ENCODE measurements at places on chromosomes 2 and 18. TPM values are rescaled to one million over a fixed set of nuclear protein-coding genes. Genes with fewer than 3 reads are reported as not detected.
A peak's percentile ranks its signal among the peaks of the same experiment; 100 is the strongest.

- DNase-seq: no peak
These were observed 10.4 kb downstream of the UBE2E3 start for GRCh38 chr2:180990794-180991193.

DNA sequence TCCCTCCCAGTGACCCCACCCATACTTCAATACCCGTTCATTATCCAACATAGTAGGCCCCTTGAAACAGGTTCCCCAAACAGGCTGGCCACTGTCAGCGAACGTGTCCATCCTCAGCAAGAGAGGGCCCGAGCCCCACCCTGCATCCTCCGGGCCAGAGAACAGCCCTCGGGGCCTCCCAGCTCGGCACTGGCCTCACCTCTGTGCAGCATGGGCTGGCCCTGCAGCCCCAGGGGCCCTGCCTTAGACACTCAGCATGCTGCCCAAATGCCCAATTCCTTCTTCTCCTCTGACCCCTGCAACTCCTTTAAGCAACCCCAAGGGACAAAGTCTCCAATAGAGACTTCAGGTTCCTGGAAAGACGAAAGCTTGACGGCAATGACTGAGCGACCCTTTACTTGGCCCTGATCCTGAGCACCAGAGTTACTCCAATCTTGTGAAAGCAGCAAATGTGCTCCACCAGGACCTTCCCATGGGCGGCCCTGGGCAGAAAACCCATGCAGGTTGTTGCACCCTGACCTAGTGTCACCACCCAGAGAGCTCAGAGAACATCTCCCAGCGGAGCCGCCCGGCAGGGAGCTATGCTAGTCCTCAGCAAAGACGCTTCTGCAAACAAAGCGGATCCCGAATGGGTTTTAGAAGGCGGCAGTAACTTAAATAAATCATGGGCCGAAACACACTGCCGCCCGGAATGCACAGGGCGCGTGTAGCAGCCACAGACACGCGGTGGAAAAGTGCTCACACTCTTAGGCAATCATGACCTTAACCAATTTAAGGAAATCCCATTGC is 782 bp downstream of the COL6A3 start:
- no peak for DNase-seq

DNA sequence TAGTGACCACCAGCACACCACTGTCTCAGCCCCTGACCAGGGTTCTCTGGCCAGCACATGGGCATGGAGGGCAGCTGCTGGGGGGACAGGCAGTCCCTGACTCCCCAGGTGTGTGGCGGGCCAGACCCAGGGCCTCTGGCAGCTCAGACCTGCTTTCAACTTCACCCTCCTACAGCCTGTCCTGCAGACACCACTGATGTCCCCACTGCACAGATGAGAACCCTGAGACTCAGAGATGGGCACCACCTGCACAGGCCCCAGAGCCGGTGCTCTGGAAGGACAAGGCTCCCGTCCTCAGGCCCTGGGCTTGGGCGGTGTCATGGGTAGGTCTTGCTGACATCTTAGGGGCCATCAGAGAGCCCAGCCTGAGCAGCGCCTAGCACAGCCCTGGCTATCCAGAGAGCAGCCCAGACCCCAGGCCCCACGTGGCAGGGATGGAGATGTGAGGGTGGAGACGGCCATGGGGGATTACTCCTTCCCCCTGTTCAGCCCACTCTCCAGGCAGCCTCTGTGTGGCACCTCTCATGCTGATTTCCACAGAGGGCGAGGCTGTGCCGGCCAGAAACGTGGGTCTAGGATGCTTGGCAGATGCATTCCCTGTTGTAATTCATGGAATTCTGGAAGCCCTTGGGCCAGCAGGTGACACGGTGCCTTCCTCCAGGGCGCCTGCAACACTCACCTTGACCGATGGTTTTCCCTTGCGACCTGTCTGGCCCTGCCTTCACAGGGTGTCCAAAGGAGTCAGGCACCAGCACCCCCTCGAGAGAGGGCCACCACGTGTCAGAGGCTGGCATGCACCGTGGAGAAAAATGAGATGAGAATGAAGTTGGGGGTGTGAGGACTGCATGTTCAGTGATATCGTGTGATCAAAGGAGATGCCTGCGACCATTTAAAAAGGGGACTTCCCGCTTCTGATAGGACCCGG is 61.2 kb upstream of the GLI2 start:
- DNase-seq: no peak

DNA sequence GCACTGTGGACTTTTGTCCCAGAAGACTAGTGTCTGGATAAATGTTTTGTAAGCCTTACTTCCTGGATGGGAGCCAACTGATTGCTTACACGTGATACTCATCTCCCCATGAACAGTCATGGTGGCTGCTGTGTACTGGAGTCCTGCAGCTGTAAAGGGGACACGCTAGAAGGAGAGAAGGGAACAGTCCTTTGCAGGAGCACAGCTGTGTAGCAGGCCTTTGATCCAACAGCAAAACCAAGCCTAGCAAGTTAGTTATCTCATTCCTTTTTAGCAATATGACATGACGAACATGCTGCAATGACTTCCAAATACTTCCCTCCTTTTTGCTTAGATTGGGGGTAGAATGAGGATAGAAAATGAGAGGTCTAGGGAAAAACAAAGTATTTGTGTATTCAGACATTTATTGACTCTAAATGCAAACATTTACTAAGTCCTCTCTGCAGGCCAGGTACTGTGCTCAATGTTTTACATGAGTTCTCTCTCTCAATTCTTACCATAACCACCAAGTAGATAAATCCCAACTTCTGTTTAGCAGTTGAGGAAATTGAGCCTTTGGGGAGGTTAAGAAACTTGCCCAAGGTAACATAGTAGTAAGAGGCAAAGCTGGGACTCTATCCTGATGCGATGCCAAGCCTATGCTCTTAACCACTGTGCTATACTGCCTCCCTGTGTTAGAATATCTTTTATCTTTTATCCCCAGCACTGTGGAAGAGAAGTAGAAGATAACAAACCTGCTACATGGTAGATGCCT is 55.4 kb upstream of the CD28 start:
- DNase-seq: peak; percentile 52

ADCYAP1 gene
- not detected for total RNA-seq

- DNase-seq: no peak
These were observed 1.8 kb downstream of the KIF5C start for GRCh38 chr2:148876595-148877402.

ITGA4 gene
- 23.5 TPM for total RNA-seq

NEMP2 gene
- total RNA-seq: 2.7 TPM

DNA sequence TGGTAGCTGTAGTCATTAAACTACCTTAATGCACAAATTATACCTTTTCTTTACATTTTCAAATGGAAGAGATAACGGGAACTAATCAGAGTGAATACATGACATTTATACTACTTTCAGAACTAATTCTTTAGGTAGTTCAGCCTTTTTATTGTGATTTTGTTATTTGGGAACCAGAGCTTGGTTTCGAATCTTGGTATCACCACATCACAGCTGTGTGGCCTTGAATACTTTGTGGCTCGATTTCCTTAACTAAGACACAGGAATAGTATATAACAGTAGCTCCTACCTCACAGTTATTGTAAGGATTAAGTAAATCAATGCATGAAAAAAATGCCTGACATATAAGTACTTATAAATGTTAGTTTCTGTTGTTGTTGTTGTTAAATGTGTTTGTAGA is 240.0 kb downstream of the WDR7 start:
- DNase-seq: no peak

DNA sequence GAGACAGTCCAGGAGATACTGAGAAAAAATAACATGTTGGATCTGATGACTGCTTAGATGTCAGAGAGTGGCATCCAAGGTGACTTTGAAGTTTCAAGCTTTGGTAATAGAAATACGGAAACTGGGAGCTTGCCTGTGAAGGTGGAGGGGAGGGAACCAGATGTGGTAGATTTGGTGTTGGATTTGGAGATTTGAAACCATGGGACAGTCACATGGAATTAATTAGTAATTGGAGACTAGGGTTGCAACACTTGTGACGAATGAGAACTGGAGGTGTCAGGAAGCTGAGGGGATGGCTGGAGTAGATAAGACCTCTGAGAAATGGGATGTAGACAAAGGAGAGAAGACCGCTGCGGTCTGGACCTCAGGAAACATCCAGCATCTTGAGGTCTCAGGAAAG is 46.7 kb downstream of the RPL37A start:
- peak; percentile 74 for DNase-seq

AQP12A gene
- not detected for total RNA-seq

DNA sequence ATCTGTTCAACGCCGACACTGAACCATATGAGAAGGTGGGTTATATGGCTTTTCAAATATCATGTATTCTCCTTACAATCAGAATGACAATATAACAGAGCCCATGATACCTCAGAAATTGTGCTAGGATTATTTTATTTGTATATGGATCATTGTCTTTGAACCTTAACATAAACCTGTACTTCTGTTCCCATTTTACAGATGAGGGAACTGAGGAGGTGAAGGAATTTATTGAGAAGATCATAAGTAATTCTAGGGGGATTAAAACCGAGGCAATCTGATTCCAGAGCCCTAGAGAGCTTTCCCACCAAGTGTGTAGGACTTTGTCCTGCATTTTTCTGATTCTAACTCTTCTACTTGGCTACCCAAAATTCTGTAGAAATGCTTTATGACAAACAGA is 279.8 kb upstream of the FANCL start:
- DNase-seq: no peak

IL36RN gene
- total RNA-seq: 0.14 TPM

DNA sequence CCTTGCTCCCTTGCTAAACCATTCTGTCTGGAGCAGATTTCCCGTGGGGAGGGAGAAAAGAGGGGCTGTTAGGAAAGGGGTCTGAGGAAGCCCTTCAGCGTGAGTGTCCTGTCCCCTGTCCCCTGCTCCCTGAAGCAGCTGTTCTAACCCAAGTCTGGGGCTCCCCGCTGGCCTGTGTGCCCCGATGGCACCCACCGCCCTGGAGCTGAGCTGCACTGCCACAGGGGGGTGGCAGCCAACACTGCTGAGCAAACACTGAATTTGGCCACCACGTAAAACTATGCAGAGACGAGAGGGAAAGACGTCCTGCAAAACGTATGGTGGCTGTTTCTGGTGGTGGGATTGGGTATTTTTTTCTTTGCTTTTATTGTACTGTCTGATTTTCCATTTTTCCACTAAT is 17.9 kb downstream of the KCNG2 start:
- DNase-seq: no peak

- peak; percentile 86 for DNase-seq
These were observed at the start of the genes STRADB and TRAK2 for GRCh38 chr2:201451292-201452057. Gene STRADB (plus strand): TSS chr2:201451740. CDS start chr2:201454841, 3,101 bp downstream. Gene TRAK2 (minus strand): TSS chr2:201451458. CDS start chr2:201420507, 30,951 bp downstream.

- no peak for DNase-seq
These were observed 9.5 kb downstream of the MAPRE2 start for GRCh38 chr18:35050705-35051195.
